H54 (cell line): ENCODE measurements at places on chromosomes 5 and 9.
A peak's percentile ranks its signal among the peaks of the same experiment; 100 is the strongest.

DNA sequence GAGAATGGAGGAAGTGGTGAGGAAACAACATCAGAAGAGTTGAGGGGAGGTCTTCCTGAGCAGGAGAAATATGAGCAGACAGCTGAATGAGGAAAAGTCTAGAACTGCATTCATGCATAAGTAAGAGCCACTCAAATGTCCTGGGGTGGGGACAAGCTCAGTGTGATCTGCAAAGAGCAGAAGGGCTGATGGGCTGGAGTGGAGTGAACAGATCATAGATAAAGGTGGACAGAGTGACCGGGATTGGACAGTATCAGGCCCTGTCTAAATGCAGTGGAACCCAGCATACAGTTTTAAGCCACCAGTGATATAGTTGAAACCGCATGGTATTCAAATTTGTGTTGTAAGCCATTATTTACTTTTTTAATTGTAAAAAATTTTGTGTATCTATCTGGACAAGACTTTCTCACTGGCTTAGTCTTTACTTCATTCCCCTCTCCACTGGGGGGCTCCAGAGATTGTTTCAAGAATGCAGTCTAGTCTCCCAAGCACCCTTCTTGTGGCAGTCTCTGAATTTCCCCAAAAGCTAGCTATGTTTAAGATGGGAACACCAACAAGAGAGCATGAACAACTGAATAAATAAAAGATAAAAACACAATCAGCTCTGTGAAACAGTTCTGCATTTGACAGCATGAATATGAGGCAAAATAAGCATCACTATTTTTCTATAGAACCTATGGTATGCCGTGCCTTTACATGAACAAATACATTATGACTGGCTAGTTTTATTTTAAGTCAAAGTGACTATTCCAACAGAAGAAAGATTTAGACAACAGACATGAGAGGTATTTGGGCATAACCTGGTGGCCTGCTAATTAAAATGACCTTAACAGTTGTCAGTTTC lies 10.7 kb upstream of the STK32A start:
- DNase-seq: peak; percentile 45

- DNase-seq: no peak
Measured at GRCh38 chr9:5712651-5713390, 83.9 kb downstream of the RIC1 start.

DNA sequence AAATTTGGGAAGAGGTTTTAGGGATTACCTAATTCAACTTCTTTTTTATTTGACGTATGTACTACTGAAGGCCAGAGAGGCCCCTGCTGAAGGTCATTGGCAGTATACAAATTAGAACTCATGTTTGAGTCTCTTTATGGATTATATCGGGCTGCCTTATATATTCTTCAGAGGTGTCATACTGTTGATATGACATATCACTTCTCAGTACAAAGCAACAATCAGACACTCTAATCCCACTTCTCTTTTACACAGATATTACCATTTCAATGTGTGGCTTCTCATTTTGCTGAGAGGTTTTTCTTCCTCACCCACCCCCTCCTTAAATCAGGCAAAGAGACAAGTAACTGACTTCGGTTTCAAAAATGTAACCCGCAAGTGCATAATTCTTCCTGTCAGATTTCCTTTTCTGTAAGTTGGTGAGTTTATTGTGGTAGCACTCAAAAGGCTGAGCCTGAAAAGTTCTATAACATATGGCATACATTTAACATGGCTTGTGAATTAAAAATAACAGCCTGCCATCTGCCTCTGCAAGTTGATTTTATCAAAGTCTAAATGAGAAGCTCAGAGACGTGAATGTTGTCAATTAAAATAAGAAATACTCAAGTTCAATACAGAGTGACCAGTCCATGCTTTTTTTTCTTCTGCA lies 163.6 kb upstream of the RORB start:
- DNase-seq: no peak

GRCh38 chr5:91182763-91183162 lies 200.4 kb downstream of the ARRDC3 start:
- no peak for DNase-seq

- no peak for DNase-seq
Measured at GRCh38 chr5:179841621-179842020, 17.0 kb downstream of the MRNIP start.

DNA sequence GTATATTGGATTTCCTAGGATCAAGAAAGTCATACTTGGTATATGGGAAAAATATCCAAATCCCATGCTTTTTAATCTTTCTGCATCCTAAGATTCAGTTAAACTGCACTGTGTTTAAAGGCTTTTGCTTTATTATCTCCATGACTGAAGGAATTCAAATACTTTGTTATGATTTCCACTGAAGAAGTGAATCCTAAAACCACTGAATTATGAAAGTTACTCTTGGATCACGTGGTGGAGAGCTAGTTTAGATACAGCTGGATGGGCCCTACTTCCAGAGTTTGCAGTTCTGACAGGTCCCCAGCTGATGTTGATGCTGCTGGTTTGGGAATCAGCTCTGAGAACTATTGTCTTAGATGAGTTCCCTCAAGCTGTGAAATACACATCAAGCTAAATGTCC lies 5.0 kb downstream of the DAB2 start:
- DNase-seq: no peak

GRCh38 chr5:144308174-144308573 lies 137.5 kb downstream of the KCTD16 start:
- no peak for DNase-seq

DNA sequence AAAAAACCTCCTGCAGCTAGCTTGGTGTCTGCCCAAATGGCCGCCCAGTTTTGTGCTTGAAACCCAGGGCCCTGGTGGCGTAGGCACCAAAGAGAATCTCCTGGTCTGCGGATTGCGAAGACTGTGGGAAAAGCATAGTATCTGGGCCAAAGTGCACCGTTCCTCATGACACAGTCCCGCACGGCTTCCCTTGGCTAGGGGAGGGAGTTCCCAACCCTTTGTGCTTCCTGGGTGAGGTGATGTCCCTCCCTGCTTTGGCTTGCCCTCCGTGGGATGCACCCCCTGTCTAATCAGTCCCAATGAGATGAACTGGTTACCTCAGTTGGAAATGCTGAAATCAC lies 83.0 kb upstream of the JAK2 start:
- no peak for DNase-seq

DNA sequence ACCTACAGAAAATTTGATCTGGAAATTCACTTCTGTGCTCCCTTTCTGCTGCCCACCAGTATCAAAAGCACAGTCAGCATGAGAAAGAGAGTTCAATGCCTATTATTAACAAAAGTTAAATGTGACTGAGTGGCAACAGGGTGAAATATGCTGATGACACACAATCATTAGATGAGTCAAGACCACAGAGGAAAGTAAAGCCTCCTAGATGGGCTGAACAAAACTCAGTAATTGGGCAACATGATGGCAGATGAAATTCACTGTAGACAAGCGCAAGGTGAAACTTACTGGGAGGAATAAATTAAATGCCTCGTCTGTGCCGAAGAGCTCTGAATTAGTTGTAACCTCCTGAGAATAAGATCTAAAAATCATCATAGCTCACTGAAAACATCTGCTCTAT lies 752.8 kb downstream of the IRX1 start:
- no peak for DNase-seq

DNA sequence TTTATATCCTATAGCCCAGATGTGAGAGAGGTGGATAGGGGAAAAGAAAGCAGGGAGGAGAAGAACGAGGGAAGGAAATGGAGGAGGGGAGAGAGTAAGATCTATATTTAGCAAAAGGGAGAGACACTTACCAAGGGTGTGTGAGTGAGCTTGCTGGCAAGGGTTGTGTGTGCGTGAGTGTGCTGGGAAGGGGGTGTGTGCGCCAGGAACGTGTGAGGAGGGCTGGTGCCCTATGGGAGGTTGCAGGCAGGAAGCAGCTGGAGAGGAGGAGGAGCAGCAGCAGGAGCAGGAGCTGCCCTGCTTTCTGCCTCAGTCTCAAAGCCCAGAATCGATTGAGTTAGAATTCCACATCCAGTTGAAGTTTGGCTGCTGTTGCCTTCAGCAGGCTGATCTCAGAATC lies 148.3 kb upstream of the RUSC2 start:
- DNase-seq: no peak

DNA sequence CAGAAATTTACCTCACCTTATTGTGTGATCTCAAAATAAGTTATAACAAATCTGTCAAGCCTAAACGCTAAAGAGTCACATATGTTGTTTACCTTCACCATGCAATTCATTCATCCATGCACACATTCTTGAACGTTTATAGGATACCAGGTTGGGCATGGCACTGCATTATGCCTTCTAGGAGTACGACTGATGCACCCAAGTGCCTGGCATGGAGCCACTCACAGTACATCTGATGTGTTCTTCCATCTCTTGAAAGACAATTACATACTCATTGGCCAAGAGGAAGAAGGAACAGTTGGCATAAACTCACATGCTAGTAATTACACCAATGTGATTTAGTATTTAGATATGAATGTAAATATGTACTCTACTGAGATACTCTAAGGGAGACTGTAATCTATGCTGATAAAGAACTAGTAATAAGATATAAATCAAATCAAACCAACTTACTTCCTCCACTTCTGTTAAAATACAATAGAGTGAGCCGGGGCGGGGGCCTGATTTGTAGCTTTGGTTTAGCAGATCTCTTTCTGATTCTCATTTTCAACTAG lies 90.7 kb downstream of the LPAR1 start:
- DNase-seq: no peak

DNA sequence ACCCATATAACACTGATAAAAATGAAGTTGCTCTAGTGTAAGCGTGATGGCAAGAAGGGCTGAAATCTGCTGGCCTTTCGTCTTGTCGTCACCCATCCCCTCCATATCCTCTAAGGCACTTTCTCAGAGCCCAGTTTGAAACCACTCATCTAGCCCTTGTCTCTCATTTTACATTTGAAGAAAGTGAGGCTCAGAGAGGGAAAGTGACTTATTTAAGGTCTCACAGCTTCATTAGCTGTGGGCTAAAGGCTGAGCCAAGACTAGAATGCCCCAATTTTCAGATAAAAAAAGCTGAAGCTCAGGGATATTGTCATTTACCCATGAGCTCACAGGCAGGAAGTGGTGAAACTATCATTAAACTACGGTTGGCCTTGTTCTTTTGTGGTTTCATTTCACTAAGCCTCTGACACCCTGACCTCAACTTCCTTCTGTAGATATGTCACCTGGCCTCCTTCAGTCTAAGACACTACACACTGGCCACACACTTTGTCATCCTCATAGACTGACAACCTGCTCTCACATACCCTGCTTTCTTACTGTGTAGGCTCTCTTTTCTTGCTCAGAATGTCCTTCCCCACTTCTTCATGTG lies 176.7 kb upstream of the DMAC1 start:
- peak; percentile 6 for DNase-seq

DNA sequence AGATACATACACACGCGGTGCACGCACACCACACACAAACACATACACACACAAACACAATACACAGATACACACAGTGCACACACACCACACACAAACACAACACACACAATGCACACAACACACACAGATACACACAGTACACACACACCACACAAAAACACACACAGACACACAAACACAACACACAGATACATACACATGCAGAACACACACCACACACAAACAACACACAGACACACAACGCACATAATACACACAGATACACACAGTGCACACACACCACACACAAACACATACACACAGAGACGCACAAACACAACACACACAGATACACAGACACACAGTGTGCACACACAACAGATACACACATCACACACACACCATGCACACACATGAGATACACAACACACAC lies 5.9 kb upstream of the CCDC187 start:
- no peak for DNase-seq

DNA sequence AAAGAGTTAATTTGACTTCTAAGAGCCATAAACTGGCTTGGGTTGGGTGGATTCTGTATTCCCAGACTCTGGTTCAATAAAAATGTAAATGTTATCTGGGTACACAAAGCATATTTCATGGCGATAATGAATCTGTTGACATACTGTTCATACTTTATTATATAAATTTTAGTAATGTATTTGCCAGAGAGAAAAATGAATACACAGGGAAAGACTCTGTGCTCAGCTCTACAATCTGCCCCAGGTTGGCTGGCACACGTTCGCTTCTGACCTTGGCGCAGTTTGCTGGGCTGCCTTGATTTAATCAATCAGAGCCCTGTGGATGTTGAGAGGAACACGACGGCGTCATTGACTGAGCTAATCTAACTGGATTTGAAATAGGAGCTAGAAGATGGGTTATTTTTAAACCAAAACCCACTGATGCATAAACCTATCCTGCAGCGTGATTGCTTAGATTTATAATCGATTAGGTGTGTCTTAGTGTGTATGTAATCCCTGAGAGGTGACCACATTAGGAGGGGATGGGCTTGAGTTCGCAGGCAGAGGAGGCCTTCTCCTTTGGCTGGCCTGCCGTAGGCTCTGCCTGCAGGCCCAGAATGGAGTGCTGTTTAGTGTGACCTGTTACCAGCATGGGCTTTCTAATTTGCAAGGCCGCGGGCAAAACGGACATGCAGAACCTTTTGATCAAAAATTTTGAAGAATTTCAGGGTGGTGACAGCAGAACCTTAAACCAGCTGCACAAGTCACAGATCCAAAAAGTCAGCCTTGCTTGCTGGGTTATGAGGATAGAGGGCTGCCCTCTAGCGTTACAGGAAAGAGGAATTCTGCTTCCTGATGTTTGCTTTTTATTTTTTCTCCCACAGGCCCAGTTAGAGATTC lies 3.9 kb upstream of the ADCY2 start:
- peak; percentile 36 for DNase-seq

GRCh38 chr9:123167474-123167873 lies 100.9 kb downstream of the STRBP start:
- no peak for DNase-seq

- DNase-seq: no peak
Measured at GRCh38 chr9:131773911-131774379, 34.1 kb upstream of the RAPGEF1 start.

DNA sequence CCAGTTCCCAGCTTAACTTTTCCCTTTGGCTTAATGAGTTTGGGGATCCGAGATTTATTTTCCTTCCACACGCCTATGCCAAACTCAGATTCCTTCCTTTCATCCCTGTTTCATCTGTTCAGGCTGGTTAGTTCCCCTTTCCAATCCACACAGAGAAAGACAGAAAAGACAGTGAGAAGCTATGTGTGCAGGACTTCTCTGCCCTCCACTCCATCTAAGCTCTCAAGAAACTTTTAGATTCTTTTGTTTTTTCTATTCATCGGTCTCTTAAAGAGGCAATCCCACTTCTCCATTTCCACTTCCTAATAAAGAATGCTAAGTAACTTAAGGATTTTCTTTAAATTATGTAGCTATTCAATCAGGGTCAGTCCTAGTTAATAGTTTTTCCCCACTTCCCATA lies 11.2 kb downstream of the ITGA1 start:
- no peak for DNase-seq

DNA sequence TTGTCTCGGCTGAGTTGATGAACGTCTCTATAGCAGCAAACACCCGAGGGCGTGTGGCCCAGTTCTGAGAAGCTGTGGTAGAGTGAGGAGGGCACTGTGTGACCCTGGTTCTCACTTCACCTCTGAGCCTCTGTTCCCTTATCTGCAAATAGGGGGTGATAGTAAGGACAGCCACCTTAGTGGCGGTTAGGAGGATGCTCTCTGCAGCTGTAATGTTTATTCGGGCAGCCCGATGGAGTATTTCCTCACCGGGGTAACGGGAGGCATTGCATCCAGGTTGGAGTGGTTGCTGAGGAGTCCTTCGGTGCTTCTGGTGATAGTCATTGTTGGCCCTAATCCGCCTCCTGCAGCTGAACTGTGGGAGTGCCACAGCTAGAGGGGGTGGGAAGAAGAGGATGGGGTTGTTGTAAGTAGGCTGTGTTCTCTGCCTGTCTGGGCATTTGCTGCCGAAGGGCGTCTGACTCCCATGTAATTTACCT lies 13.9 kb downstream of the PRRC2B start:
- DNase-seq: no peak
